8988T (cell line): ENCODE measurements at places on chromosomes 12 and 14.

DNA sequence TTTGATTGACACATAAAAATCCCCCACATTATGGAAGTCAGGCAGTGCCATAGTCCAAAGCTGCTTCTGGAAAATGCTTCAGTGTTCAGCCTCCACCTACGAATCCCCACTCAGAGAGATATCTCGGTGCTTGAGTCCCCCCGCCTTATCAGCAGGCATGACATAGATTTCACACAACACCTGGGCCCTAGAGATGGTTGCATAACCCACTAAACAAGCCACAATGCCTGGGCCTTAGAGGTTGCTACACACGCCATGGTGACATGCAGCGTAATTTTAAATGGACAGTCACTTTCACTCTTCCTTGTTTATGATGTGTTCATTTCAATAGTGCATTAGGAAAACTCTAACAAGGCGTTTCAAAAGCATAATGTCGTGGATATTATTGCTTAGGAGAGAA is 38.0 kb downstream of the CCDC60 start:
- no peak for DNase-seq

GRCh38 chr12:1305063-1305434 is 289.3 kb downstream of the FBXL14 start:
- no peak for DNase-seq

DNA sequence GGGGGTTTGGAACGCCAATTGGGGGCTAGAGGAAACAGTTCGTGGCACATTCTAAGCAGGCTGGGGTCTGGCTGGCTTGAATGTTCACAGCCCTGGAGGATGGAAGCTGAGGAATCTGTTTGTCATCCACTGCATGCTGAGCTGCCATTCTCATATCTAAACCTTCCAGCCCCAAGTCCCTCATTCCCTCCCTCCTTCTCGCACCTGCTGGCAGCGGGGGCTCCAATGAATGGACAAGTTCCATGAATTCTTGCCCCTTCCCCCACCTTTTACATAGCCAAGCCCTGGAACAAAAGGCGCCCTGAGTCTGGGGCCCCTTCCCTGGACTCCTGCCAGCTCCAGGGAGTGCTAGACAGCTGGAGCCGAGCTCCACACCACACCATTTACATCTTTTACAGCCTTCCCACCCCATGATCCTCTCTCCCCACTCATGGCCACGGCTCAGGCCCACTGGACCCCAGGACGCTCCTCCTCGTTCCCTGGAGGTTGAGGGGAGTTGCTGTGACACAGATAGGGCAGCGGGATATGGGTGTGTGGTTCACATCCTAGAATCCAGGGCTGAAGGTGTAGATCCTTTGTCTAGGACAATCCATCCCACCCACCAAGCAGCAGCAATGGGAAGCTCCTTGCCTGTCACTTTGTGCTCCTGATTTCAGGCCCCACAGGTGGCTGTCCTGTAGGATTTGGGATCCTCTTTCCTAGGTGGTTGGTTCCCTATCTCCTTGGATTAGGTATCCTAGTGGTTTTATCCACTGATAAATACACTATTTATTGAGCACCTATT is 21.7 kb upstream of the VRTN start:
- no peak for DNase-seq

GRCh38 chr14:91354221-91354916 is 63.3 kb downstream of the CCDC88C start:
- DNase-seq = no peak

DNA sequence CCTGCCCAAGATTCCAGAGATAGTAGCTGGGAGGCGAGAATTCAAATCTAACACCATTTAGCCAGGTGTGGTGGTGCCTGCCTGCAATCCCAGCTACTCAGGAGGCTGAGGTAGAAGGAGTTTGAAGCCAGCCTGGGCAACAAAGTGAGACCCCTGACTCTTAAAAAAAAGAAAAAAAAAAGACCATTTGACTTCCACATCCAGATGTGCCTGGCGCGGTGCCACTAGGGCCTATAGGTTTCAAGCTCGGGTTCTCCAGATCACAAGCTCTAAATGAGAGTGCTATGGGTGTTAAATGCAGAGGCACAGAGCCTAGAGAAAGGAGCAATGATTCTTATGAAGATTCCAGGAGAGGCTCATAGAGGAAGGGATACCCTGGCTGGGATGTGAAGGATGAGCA is 22.5 kb downstream of the SYNE3 start:
- no peak for DNase-seq
